NCI-H69 (cell line): ENCODE measurements at places on chromosomes 3 and 15.

- DNase-seq, result peak; percentile 57
These were observed 812 bp downstream of the P4HTM start for GRCh38 chr3:48990636-48991469.

DNA sequence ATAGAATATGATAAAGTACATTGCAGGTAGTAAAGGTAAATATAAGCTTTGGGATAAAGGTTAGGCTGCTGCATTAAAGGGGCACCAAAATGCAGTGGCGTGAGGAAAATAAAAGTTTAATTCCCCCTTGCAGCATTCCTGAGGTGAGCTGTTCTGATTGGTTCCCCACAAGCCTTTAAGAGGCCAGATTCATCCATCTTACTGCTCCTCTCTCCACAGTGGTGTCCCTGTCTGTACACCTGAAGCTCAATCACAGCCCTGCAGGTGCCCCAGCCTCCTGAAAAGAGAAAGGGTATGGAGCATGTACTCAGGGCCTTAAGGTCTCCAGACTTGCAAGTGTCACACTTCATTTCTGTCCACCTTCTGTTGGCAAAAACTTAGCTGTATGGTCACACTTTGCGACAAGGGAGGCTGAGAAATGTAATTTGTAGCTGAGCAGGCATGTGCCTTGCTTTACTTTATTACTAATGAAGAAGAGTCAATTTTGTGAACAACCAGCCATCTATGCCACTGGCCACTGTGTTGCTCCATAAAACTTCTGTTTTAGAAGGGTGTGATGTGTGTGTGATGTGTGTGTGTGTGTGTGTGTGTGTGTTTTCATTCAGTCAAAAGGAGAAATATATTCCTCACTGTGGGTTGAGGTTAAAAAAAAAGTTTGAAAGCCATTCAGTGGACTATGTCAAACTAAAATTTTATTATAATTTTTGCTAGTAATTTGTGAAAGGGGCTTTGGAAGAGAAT is 12.8 kb downstream of the LACTB start:
- no peak for DNase-seq

DNA sequence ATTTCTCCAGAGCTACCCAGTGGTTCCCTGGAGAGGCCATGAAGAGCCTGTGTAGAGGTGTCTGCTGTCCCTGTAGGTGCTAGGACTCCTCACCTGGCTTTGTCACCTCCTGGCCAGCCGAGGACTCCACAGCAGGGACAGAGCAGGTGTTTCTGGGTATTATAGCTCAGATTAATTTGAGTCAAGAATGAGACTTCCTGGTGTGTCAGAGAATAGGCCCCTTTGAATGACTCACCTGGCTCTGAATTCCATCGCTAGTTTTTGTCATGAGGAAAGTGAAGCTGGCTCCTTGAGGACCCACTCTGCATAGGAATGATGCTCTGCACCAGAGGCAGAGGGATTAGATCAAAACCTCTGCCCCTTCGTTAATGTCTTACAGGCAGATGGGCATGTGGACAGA is 167.5 kb upstream of the TOPAZ1 start:
- DNase-seq, result no peak

- no peak for DNase-seq
These were observed 1.9 kb downstream of the TKT start for GRCh38 chr3:53253707-53254508.

DNA sequence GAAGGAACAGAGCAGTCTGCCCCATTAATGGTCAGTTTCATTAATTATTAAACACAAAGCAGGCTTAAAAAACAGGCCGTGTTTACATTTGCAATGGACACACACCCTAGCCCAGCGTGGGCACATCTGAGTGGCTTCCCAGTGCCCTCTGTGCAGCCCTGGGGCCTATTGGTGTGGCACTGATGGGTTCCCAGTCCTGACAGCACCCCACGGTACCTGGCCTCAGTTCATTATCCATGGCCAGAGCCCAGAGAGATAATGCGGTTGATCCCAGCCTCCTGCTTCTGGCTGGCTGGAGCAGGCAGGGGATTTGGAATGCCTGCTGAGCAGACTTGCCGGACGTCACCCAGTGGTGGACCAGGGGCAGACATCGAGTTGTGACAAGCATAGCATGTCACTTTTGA is 110.5 kb upstream of the ABHD17C start:
- DNase-seq, result no peak

GRCh38 chr3:157469561-157470294 is 33.1 kb downstream of the PTX3 start:
- DNase-seq, result no peak

- DNase-seq, result peak; percentile 25
These were observed 122.1 kb upstream of the IQSEC1 start for GRCh38 chr3:13195374-13195773.

DNA sequence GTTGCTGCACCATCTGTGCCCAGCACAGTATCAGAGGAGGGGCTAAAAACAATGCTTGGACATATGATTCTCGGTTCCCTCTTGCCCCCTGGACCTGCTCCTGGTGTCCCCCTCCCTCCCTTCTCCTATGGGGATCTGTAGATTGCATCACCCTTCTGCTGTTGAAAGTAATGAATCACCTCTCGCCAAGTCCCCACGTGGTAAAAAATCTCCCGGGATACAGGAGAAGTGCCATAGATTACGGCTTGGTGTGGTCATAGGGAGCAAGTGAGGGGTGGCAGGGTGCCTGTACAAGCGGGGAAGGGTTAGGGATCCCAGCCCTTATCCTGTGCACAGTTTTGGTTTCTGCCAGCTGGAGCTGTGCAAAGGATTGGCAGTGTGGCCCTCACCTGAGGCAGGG is 37.7 kb downstream of the AMOTL2 start:
- no peak for DNase-seq

DNA sequence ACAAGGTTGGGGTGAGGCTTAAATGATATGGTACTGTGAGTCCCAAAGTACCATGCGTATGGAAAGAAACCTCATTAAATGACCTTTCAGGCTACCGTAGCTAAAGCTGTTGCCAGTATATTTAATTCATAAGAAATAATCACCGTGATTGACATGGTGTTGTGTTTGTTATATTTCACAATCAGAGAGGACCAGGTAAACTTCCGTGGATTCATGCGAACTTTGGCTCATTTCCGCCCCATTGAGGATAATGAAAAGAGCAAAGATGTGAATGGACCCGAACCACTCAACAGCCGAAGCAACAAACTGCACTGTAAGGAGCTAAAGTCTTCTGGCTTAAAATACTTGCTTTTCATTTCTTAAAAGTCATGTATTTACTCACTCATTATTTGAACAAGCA is 31.5 kb downstream of the CHP1 start:
- no peak for DNase-seq

DNA sequence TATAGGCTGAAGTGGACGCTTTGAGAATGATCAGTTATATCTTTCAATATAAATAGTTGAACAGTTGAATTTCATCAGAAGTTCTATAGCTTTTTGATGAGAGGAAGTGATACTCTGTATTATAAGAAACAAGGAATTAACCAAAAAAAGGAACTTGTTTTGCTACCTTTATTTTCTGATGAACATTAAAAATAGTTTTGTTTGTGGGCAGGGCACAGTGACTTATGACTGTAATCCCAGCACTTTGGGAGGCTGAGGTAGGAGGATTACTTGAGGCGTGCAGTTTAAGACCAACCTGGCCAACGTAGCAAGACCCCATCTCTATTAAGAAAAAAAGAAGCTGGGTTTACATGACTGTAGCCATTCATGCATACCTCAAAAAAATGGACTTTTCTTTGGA is 16.7 kb downstream of the BLOC1S6 start:
- DNase-seq, result no peak

GRCh38 chr3:132803889-132804288 is 81.7 kb upstream of the NPHP3 start:
- peak; percentile 3 for DNase-seq

- peak; percentile 3 for DNase-seq
These were observed 88.0 kb downstream of the CRTC3 start for GRCh38 chr15:90617668-90618097.

DNA sequence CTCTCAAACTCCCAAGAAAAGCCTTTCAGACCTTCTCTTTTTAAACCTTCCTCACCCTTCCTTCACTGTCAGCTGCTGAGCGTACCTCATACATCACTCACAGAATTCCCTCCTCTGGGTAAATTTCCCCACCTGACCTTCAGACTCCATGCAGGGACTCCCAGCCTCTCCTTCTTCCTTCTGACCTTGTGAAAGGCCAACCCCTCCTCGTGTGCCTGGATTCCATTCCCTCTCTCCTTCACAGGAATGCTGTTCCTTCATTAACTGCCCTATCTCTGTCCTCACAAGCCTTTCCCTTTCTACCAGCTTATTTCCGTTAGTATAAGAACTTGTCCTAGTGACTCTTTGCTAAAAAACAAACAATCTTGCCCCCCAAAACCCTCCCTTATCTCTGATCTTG is 69.7 kb upstream of the MME start:
- no peak for DNase-seq

- DNase-seq, result no peak
These were observed 167.5 kb downstream of the GOLGA6L4 start for GRCh38 chr15:84402856-84403608.

- no peak for DNase-seq
These were observed 154.2 kb upstream of the SMAD3 start for GRCh38 chr15:66911131-66911700.

GRCh38 chr3:31531452-31531991 is 1.2 kb upstream of the STT3B start:
- peak; percentile 48 for DNase-seq

- DNase-seq, result no peak
These were observed 69.2 kb upstream of the MFGE8 start for GRCh38 chr15:88982304-88982945.

- no peak for DNase-seq
These were observed 208.4 kb upstream of the ALCAM start for GRCh38 chr3:105158286-105158685.

DNA sequence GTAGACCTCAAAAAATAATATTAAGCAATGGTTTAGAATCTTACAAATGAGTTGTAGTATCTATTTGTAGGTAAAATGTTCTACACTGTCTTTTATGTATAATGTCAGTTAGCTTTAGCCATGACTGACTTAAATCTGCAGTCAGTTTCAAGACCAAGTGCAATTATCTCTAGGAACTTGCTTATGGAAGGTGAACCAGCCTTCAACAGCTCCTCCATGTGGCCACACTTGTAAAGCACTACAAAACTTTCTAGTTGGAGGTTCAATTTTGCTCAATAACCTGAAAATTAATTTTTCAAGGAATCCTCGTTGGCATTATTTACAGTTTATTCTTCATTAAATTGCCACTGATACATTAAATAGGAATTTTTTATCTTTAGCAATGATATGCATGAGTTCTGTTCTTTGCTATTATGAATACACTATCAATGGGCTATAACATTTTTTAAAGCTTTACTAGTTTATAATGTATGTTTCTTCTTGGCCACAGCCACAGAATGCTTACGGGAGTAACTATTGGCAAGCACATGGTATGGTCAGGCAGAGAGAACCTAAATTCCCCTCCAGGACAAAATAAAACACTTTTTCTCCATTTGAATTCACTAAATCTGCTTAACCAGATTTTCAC is 315.3 kb upstream of the UBE2E2 start:
- peak; percentile 1 for DNase-seq

DNA sequence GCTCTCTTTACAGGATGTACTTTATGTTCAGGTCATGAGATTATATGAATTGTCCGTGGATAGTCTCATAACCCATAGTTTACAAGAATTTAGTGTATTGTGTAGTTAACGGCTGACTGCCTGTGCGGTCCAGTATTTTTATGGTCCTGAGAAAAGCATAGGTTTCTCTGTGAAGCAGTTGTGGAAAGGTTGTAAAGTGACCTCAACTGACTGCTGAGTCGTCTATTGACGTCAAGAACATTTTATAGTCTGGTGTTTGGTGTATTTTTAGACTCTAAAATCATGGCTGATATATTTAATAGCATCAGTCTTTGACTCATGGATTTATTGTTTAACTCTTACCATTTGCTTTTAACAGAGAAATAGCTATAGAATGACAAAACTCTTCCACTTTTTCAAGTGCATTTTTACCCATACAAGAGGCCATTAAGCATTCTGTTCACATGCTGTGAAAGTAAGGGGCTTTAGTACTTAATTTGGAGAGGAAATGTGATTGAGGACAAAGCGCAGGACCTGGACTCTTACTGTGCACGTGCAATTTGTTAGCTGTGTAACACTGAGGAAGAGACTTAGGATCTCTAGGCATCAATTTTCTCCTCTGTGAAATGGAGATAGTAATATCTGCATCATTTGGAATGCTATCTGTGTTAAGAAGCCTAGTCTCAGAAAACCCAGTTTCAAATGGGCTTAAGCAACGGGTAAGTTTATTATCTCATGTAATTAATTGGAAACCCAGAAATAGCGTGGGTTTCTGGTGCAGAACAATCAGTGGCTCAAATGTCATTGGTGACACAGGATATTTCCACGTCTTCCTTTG is 240.8 kb downstream of the NFKBIZ start:
- no peak for DNase-seq

GRCh38 chr15:28912422-28912821 is 26.6 kb downstream of the APBA2 start:
- DNase-seq, result no peak

DNA sequence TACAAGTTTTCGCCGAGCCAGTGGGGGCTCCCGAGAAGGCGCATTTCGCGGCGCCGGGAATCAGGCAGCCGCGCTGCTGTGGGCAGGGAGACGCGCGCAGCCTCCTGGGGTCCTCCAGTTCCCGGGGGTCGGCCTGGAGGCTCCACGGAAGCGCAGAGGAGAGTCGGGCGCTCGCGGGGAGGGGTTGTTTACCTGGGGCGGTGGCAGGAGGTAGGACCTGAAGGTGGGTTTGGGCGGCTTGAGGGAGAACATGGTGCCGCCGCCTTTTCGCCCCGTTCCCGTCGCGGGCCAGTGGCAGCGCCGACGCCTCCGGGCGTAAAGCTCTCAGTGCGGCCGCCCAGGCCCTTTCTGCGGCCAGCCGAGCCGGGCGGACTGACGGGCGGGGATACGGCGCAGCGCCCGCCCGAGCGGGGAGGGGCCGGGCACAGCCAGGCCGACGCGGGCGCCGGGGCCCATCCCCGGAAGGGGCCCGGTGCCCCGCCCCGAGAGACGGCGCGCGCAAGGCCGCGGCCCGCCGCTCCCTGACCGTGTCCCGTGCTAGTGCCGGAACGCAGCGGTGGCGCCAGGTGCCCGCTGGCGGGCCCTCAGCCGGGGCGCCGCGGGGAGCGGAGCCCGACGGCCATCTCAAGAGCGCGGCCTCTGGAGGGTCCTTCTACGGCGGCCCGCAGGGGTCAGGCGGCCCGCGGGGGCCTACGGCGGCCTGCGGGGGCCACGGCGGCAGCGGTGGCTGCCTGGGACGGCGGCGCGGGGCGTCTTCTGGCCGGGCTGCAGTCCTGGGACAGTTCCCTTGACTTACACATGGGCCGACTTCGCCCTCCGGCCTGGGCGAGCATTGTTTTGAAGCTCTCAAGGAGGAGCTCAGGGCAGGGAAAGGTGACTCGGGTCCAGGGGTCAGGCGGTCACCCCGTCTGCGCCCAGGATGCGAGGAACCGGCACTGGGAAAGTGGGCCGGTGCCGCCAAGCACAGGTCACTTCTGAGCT is at the start of gene MTMR10:
Gene MTMR10 (minus strand): TSS at position 374 of the 981 bp plus-strand sequence. CDS start 122 bp downstream, at position 252.
- peak; percentile 92 for DNase-seq

- no peak for DNase-seq
These were observed 31.5 kb downstream of the KLHL18 start for GRCh38 chr3:47314056-47314764.

- DNase-seq, result peak; percentile 9
These were observed 16.4 kb downstream of the CCDC12 start for GRCh38 chr3:46960081-46960701.

GRCh38 chr3:66371432-66371831 is 129.4 kb downstream of the LRIG1 start:
- no peak for DNase-seq
